Mucosa of gallbladder (tissue), 1 donor: ENCODE measurements at places on chromosomes 3 and 15. TPM values are rescaled to one million over a fixed set of nuclear protein-coding genes. Genes with fewer than 3 reads are reported as not detected.

DNA sequence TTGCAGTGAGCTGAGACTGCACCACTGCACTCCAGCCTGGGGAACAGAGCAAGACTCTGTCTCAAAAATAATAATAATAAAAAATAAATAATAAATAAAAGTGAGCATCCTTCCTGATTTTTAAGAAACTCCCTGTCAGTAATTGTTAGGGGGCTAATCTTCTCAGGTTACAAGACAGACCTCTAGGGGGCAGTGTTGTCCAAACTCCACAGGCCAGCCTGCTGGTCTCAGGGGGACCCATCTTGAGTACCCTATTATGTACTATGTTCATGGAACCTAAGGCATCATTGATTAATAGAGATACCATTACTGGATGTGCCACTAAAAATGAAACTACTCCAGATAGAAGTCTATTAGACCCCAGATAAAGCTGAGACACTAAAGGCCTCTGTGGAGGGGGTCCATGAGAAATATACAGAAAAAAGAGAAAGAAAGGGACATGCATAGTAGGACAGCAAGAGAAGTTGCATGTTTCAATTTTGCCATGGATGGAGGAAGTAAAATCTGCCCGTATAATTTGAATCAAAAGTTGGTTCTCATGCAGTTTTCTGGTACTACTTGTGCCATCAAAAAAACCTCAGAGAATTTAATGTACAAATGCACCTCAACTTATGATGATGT lies 85.5 kb upstream of the CDV3 start:
- DNase-seq: peak; percentile 43

- DNase-seq: no peak
These were observed 508.7 kb downstream of the AGBL1 start for GRCh38 chr15:86588413-86588812.

- DNase-seq: no peak
These were observed 7.7 kb downstream of the SELENOT start for GRCh38 chr3:150610785-150611184.

DNA sequence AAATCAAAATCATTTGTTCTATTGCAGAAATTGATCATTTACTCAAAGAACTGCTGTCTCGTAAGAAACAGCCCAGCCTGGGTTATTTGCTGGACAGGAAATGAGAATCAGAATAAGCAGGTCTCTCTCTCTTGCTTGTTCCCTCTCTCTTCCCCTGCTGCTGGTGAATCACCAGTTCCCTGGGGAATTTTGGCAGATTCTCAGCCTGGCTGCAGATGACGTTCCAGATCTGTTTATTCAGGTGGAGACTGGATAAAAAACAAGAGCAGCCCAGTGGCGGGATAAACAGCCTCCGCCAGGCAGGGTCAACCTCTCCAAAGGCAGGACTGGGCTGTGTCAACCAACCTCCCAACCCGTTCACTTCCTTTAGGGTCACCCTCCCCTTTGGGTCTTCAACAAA lies 72.1 kb downstream of the LRIG1 start:
- DNase-seq: peak; percentile 85

DNA sequence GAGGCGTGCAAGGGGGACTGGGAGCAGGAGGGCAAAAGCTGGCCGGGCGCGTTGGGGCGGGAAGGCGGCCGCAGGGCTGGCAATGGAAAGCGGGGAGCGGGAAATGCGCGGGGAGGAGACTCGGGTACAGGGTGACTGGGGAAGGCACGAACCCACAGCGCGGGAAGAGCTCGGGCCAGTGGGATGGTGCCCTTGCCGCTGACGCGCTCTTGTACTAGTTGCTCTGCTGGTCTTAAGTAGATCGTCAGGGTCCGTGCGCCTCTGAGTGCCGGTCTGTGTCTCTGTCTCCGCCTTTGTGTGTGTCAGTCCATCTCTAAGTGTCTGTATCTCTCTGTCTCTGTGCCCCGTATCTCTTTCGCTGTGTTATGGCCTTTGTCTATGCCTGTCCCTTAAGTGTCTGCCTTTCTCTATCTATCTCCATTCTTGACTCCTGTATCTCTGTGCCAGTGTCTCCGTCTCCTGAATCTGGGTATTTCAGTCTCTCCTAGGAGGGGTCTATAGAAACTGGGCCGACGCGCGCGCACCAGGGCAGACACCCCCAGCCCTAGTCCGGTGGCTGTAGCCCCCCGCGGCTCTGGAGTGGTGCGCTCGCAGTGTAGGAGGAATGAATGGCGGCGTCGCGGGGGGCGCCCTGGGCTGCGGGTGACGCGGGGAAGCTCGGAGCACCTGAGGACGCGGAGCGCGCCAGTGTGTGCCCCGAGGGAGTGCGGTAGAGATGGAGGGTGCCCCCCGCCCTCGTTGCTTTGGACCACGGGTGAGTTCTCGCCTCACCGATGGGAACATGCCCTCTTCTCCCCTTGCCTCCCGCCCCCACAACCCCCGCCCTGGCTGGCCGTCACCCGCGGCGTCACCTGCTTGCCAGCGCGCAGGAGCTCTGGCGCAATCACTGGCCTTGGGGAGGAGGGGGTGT lies 756 bp upstream of the CAMK2N2 start:
- DNase-seq: no peak

DNA sequence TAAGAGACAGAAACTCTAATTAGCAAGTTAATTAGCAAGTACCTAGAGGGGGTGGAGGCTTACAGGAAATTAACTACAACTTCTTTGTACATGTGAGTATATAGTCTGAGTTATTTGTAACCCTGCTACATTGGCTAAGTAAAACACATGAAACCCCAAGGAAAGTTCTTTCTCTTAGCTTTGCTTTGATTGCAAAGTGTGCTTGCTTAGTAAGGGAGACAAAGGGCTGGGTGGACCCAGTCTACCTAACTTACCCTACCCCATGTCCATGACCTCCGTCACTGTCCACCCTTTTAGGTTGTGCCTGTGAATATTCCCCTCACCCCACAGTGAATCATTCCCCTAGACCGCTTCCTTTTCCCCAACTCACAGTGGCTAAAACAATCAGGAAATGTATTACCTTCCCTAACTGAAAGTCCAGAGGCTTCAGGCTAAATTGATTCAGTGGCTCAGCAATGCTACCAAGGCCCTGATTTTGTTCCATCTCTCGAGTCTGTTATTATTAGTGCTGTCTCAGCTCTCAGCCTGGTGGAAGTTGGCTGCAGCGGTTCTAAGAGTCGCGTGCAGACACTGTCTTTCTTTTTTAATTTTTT lies 31.1 kb upstream of the RYR3 start:
- DNase-seq: no peak

GRCh38 chr3:24168977-24169376 lies 223.9 kb downstream of the NR1D2 start:
- DNase-seq: no peak

- DNase-seq: no peak
These were observed 561.3 kb downstream of the IGSF11 start for GRCh38 chr3:118473343-118473742.

- no peak for DNase-seq
These were observed 828 bp upstream of the ATOSA start for GRCh38 chr15:52680041-52680391.

- DNase-seq: peak; percentile 55
These were observed 193.2 kb upstream of the TPRG1 start for GRCh38 chr3:188978421-188979171.

DNA sequence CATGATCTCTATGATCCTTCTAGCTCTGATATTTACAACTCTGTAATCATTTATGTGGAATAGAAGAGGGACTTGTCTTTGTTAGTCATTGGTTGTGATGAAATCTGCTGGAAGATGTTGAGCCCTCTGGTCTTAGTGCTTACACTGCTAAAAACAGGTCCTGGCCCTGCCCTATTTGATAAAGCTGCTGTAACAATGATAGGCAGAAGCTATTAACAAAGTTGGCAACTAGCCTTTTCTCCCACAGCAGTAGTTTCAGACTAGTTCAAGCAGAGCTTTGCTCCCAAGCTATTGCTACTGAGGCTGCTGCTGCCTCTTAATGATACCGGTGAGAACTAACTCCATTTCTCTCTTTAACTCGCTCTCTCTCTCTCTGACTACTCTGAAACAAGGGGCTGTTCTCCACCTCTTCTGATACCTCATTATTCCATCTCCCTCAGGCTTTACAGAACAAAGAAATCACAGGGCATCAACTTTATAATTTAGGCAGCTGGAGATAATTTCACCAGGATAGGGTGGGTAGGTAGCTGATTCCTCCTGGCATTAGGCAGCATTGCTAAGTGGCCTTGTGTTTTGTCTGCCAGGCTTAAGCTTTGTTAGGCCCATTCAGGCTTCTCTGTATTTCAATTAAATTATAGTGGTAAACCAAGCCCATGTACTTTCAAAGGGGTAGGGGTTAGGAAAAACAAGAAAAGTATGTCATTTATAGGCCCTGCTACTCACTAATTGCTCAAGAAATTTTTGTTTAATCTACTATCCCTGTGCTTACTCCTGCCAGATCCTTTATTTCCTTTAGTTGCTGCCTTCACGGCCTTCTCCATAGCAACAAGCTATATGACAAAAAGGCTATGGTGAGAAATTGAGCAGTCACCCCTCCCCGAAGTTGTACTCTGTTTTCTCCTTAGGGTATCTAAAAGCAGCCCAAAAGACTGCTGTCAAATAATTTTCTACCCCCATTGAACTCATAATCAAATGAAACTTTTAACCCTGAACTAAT lies 139.6 kb downstream of the RBPMS2 start:
- DNase-seq: peak; percentile 63

- no peak for DNase-seq
These were observed 657.5 kb downstream of the GRM7 start for GRCh38 chr3:7518456-7518855.

- DNase-seq: no peak
These were observed 178.8 kb downstream of the NSMCE3 start for GRCh38 chr15:29090617-29091466.

GRCh38 chr15:90773485-90773884 lies 56.3 kb downstream of the BLM start:
- no peak for DNase-seq

DNA sequence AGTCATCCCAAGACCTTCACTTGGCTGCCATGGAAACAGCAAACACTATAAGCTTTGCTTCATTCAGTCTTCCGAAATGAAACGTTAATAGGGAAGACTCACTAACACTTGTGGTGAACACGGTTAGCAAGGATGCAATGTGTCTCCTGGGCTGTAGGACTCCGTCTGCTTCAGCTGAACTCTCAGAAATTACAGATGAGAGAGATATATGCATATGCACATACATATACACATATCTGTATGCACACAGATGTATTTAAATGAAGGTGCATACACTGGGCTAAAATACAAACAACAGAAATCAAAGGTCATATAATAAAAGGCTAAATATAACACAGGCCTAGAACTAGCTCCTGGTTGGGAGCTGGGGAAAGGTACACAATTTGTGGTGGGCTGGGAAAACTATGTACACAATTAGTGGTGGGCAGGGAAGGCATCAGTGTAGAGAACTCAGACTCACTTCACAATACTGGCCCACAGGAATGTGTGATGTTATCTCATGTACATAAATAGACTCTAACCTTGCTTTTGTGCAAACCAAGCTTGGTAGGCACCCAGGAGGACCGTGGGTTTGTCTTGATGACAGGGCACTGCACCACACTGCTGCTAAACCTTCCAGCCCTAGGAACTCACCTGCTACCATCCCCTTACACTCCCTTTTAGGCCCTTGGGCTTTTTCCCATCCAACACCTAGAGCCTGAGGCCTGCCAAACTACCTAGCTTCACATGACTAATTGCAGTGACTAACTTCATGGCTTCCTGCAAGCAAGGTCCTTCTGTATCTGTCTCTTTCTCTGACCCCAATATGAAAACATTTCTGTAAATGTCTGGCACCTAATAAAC lies 873.1 kb downstream of the NSUN3 start:
- DNase-seq: no peak

DNA sequence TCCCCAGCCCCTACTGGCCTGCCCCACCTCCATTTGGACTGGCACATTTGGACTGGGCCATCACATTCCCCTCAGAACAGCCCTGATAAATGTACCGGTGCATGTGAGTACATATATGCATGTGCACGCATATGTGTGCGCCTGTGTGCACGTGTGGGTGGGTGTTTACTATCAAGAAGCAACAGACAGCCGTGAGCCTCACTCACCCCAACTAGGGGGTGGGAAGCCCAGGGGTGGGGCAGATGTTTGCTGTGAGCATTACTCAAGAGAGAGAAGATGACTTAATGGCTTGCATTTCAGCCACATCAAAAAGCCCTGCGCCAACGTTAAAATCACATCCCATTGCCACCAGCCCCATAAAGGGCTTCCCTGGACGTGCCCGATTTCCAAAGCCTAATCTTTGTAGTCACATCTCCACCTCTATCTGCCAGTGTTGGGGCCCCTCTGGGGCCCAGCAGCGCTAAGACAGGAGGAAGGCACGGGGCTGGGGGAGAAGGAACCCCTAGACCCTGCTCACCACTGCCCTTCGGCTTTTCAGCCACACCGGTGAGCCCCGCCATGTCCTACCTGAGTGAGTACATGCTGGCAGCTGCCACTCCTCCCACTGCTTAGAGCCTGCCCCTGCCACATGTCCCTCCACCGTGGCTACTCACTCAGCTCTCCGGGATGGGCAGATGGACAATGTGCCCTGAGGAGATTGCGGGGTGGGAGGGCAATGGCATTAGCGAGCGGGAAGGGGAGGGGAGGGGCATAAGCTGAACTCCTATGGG lies 10.9 kb downstream of the ITIH3 start:
- DNase-seq: no peak

GRCh38 chr3:74537857-74538256 lies 76.6 kb downstream of the CNTN3 start:
- no peak for DNase-seq

The GALNT15 gene
- total RNA-seq: 3.9 TPM

The CEMIP gene
- 1.6 TPM for total RNA-seq

The SLC27A2 gene
- total RNA-seq: 22.9 TPM

The DUOXA1 gene
- total RNA-seq: 10.6 TPM

The GOLGA8K gene
- 0.66 TPM for total RNA-seq
